HepG2 (cell line): ENCODE measurements at places on chromosomes 3 and 15. TPM values are rescaled to one million over a fixed set of nuclear protein-coding genes. Genes with fewer than 3 reads are reported as not detected.

GRCh38 chr3:8773941-8774542 is 4.6 kb upstream of the OXTR start:
- peaks cover 19% of the 10 kb centered on the region for H3K4me1 ChIP-seq
- no peak for DNase-seq
- no peaks in the 10 kb centered on the region for H3K27me3 ChIP-seq
- H3K4me3 ChIP-seq = no peak overlapping the region
- H3K27ac ChIP-seq = no peak overlapping the region
- no peaks in the 10 kb centered on the region for H3K36me3 ChIP-seq

GRCh38 chr15:73996939-73997338 is 2.4 kb downstream of the PML start:
- peaks cover 12% of the 10 kb centered on the region; the same call in 2 of the 3 replicates for H3K36me3 ChIP-seq
- no peak overlapping the region for H3K4me3 ChIP-seq
- peaks cover 34% of the 10 kb centered on the region for H3K4me1 ChIP-seq
- H3K27ac ChIP-seq = no peak overlapping the region
- no peak for DNase-seq
- no peaks in the 10 kb centered on the region; the same call in 2 of the 3 replicates for H3K27me3 ChIP-seq

ROBO1 gene
- 53.1 and 71.0 TPM in 2 replicates for total RNA-seq

DNA sequence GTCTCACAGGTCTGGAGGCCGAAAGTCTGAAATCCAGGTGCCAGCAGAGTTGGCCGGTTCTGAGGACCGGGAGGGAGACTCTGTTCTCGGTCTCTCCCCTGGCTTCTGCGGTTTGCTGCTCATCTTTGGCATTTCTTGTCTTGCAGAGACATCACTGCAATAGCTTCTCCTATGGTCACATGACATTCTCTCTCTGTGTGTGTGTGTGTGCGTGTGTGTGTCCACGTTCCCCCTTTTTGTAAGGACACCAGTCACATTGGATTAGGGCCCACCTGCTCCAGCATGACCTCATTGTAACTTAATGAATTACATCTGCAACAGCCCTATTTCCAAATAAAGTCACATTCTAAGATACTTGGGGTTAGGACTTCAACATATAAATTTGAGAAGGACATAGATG is 12.4 kb upstream of the ATP10A start:
- DNase-seq = no peak
- no peaks in the 10 kb centered on the region for H3K27me3 ChIP-seq
- no peak overlapping the region for H3K27ac ChIP-seq
- H3K4me1 ChIP-seq = peaks cover 7% of the 10 kb centered on the region
- H3K36me3 ChIP-seq = no peaks in the 10 kb centered on the region

GRCh38 chr3:45666757-45667431 is 22.3 kb upstream of the SACM1L start:
- peaks cover 52% of the 10 kb centered on the region for H3K36me3 ChIP-seq
- no peak for DNase-seq
- H3K4me1 ChIP-seq = peaks cover 13% of the 10 kb centered on the region
- H3K4me3 ChIP-seq = no peak overlapping the region

DNA sequence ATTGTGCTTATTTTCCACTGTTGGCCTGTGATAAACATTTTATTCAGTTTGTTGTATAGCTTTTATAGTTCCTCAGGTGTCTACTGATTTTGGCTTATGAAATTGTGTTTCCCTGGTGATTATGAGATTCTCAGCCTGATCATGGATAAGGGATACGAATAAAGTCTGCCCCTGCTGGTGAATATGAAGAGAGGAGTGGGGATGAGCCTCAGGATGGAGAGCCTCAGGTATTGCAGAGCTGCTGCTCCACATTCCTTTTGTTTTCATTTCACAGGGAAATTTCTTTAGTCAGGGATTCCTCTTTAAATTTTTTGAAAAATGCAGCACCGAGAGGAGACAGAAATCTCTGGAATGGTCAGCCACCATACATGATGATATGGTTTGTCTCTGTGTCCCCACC is 14.7 kb upstream of the RAB6B start:
- H3K27me3 ChIP-seq = no peaks in the 10 kb centered on the region; the same call in 1 of the 2 replicates
- H3K27ac ChIP-seq = no peak overlapping the region
- no peak for DNase-seq
- no peak overlapping the region for H3K4me3 ChIP-seq
- H3K36me3 ChIP-seq = no peaks in the 10 kb centered on the region

GRCh38 chr15:40766906-40767837 is 2.6 kb upstream of the C15orf62 start:
- H3K27me3 ChIP-seq = no peaks in the 10 kb centered on the region
- DNase-seq = no peak
- no peak overlapping the region for H3K27ac ChIP-seq
- H3K4me1 ChIP-seq = peaks cover 31% of the 10 kb centered on the region
- no peak overlapping the region for H3K4me3 ChIP-seq
- H3K36me3 ChIP-seq = peaks cover 22% of the 10 kb centered on the region; the same call in 2 of the 3 replicates

ADAMTSL3 gene
- 0.09 TPM in 1 of 2 replicates, not detected in the other for total RNA-seq

LSAMP gene
- total RNA-seq = not detected in 2 replicates

- no peaks in the 10 kb centered on the region; the same call in 1 of the 2 replicates for H3K27me3 ChIP-seq
- H3K36me3 ChIP-seq = no peaks in the 10 kb centered on the region
- H3K4me1 ChIP-seq = no peaks in the 10 kb centered on the region
- no peak for DNase-seq
- H3K27ac ChIP-seq = no peak overlapping the region
Observed at GRCh38 chr3:113065336-113065735, 74.6 kb downstream of the GTPBP8 start.

RTP1 gene
- total RNA-seq = not detected in 2 replicates

GRCh38 chr3:188185717-188186251 is 31.8 kb downstream of the LPP start:
- DNase-seq = peak; percentile 85
- no peaks in the 10 kb centered on the region for H3K27me3 ChIP-seq
- peak overlapping the region; percentile 78 for H3K27ac ChIP-seq

DNA sequence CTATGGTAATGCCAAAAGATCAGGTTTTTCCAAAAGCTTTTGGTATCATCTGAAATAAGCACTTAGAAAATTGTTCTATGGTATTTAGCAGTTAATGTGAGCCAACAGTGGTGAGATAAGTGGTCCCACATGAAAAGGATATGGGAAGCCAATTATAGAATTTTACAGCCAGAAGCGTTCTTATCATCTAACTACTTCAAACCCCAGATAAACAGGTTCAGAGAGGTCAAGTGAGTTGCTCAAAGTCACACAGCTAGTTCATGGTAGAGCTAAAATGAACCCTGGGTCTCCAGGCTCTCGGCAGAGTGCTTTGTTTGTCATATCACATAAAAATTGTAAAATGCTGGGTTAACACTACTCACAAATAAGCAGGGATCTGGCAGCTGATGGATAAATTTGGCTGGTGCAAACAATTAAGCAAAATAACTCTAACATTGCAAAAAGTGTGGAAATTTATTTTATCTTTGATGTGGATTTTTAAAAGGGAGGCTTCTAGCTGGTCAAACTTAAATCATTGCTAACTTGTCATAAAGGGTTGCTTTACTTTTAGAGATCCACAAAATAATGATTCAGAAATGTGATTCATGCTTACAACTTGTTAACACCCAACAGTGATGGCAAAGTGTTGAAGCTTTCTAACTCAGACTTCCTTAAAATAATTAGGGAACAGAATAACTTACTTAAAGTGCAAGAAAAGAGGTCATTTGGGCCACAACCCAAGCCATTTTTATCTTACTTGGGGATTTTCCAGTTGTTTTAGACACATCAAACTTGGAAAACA is 202.8 kb upstream of the TBC1D5 start:
- H3K4me1 ChIP-seq = no peaks in the 10 kb centered on the region
- no peak for DNase-seq
- no peak overlapping the region for H3K27ac ChIP-seq
- no peaks in the 10 kb centered on the region for H3K27me3 ChIP-seq
- H3K4me3 ChIP-seq = no peak overlapping the region
- H3K36me3 ChIP-seq = no peaks in the 10 kb centered on the region

RARB gene
- total RNA-seq = not detected in 2 replicates

GRCh38 chr3:44477312-44478030 is at the start of gene ZNF445:
ZNF445 (minus strand) TSS chr3:44477670; CDS start chr3:44455549, 22,121 bp downstream.
- peaks cover 56% of the 10 kb centered on the region for H3K4me1 ChIP-seq
- H3K27me3 ChIP-seq = no peaks in the 10 kb centered on the region; the same call in 2 of the 3 replicates
- DNase-seq = peak; percentile 67
- H3K36me3 ChIP-seq = 0 out of 3 replicates have a peak, but pooled peaks cover 3% of the 10 kb centered on the region
- H3K27ac ChIP-seq = peak within 1 kb of the TSS; percentile 88

CTDSPL gene
- 25.0 and 26.1 TPM in 2 replicates for total RNA-seq

- H3K27ac ChIP-seq = no peak overlapping the region
- DNase-seq = no peak
- no peaks in the 10 kb centered on the region for H3K27me3 ChIP-seq
- H3K36me3 ChIP-seq = no peaks in the 10 kb centered on the region
Observed at GRCh38 chr3:17749281-17749680, 6.8 kb upstream of the TBC1D5 start.

- H3K4me1 ChIP-seq = no peaks in the 10 kb centered on the region
- no peak overlapping the region for H3K27ac ChIP-seq
Observed at GRCh38 chr15:77597804-77598453, 34.8 kb downstream of the LINGO1 start.

GRCh38 chr3:183430325-183430957 is 2.0 kb upstream of the MCF2L2 start:
- no peak overlapping the region for H3K4me3 ChIP-seq
- H3K36me3 ChIP-seq = no peaks in the 10 kb centered on the region
- H3K4me1 ChIP-seq = no peaks in the 10 kb centered on the region
- H3K27ac ChIP-seq = no peak overlapping the region

DNA sequence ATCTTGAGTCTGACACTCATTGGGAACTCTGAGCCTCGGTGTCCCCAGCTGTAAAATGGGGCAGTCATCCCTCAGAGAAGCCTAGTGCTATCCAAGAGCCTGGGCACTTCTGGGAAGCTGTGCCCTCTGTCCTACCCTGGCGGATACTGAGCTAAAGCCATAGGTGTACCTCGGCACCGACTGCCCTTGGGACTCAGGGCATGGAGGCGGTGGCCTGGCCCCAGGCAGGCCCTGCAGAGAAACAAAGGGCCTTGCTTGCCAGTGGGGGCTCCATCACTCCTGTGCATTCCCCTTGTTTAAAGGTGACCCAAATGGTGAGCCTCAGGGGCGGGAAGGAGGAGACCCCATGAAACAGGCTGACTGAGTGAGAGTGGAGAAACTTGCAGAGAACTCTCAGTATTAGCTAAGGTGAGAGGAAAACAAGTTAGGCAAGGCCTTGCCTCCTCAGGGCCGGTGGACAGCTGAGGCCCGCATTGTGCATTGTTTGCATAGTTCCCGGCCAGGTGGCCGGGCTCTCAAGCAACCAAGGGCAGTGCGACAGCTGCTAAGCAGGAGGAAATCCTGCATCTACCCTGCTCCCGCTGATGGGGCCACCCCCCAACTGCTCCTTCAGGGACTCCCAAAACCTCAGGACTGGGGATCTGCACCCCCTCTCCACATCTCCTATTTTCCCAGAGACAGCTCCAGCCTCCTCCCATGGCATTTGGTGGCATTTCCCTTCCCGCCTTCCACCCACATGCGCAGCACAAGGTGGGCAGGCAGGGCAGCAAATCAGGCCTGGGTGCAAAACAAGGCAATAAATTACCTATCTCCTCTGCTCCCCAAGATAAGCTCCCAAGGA is 4.3 kb downstream of the PFKFB4 start:
- peaks cover 72% of the 10 kb centered on the region for H3K4me1 ChIP-seq
- DNase-seq = no peak
- H3K36me3 ChIP-seq = peaks cover 55% of the 10 kb centered on the region; the same call in 2 of the 3 replicates
- no peaks in the 10 kb centered on the region; the same call in 2 of the 3 replicates for H3K27me3 ChIP-seq
